CD14-positive monocyte (primary cell): ENCODE measurements at places on chromosomes 16 and 17.

DNA sequence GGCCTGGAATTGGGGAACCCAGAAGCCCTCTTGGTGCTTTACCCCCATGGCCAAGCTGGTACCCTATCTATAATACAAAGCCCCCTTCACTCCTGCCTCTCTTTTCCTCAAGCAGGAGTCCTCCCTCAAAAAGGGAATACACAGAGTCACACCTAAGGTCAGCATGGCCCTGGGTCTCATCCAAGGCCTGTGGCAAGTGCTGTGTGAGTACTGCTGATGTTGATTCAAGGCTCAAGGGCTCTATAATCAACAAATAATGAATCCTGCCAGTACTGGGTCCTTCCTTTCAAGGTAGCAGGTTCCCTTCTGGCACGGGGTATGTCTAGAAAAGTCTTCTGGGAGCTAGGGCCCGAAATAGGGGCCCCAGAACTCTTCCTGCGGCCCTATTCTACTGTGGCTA is 187.3 kb downstream of the CYB561 start:
- no peak for DNase-seq

DNA sequence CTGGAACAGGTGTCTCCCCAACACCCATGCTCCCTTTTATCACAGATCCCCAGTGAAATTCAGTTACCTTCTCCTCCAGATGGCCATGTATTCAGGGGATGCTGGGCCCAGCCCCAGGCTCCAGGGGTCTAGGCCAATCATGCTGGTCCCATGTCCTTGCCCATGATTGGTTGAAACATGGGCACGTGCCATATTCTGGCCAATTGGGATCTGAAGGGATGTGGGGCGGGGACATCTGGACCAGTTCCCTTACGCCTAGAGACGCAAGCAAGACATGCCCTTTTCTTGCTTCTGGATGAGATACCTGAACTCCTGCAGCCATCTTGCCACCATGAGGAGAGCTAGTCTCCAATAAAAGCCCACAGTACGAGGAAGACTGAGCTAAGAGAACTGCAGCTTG is 31.0 kb upstream of the ST6GALNAC1 start:
- no peak for DNase-seq

DNA sequence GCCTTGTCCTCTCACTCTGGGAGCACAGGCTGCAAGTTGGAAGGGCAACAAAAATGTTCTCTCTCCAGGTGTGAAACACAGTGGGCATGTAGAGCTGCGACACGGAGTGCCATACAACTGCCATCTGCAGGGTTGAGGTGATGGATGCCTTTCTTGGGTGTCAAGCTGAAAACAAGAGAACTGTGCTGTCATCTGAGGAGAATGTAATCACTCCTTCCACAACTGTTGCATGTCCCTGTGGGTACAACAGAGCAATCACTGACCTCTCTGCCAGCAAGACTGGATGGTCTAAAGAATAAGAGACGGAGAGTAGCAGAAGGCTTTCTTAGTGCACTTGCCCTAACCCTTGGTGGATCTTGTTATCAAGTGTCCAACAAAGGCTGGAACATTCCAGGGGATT is 29.2 kb downstream of the SLFN11 start:
- DNase-seq: no peak

DNA sequence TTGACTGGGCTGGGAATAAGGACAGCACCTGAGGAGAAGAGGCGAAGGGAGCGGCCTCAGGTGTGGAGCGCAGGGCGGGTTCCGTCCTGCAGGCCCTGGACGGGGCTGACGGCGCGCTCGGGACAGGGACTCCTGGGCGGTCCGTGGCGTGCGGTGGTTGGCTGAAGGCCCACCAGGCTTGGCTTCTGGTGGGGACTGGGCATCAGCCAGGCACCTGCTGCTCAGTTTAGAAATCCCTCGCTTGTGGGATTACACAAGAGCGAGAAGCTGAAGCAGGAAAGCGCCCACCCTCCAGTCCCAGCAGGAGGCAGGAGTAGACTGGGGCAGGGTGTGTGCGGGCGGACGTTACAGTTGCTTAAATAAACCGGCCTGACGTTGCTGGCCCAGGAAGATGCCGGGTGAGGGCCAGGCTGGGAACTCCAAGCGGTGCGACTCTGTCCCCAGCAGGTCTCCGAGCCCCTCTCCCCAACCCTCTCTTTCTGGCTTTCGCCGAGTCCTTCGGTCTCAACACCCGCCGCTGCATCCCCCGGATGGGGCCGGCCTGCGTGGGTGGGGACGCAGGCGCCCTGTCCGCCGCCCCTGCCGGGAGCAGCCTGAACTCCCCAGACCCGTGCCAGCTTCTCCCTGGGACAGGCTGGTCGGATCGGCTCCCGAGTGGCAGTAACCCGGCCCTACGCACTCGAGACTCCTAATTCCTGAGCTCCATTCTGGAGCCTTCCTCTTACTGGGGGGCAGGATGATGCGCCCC is 639 bp downstream of the MIF4GD start:
- peak; percentile 43 for DNase-seq

- no peak for DNase-seq
Observed at GRCh38 chr17:61072648-61073047, 327.0 kb upstream of the TBX2 start.

GRCh38 chr17:78645421-78646295 is 68.5 kb upstream of the DNAH17 start:
- DNase-seq: peak; percentile 98
